CD14-positive monocyte (primary cell): ENCODE measurements at places on chromosomes 3 and 15.

- H3K4me1 ChIP-seq = peaks cover 12% of the 10 kb centered on the region
- no peak for DNase-seq
- no peak overlapping the region for H3K27ac ChIP-seq
- no peak overlapping the region for H3K4me3 ChIP-seq
- no peaks in the 10 kb centered on the region for H3K36me3 ChIP-seq
- no peaks in the 10 kb centered on the region for H3K27me3 ChIP-seq
Observed at GRCh38 chr3:119255214-119255613, 14.5 kb upstream of the B4GALT4 start.

GRCh38 chr15:88876573-88876972 lies 18.8 kb downstream of the HAPLN3 start:
- H3K27me3 ChIP-seq = no peaks in the 10 kb centered on the region
- DNase-seq = no peak
- no peaks in the 10 kb centered on the region for H3K36me3 ChIP-seq
- no peaks in the 10 kb centered on the region for H3K4me1 ChIP-seq
- H3K4me3 ChIP-seq = no peak overlapping the region

GRCh38 chr15:72382146-72382545 lies 6.3 kb upstream of the HEXA start:
- no peak overlapping the region for H3K27ac ChIP-seq
- no peaks in the 10 kb centered on the region for H3K36me3 ChIP-seq
- H3K27me3 ChIP-seq = no peaks in the 10 kb centered on the region
- H3K4me3 ChIP-seq = no peak overlapping the region

GRCh38 chr3:133999891-134000685 lies 29.6 kb downstream of the SLCO2A1 start:
- no peak overlapping the region for H3K4me3 ChIP-seq
- H3K27me3 ChIP-seq = no peaks in the 10 kb centered on the region
- DNase-seq = no peak

- no peaks in the 10 kb centered on the region for H3K27me3 ChIP-seq
- no peak overlapping the region for H3K4me3 ChIP-seq
- no peaks in the 10 kb centered on the region for H3K36me3 ChIP-seq
- H3K27ac ChIP-seq = no peak overlapping the region
- DNase-seq = no peak
- H3K4me1 ChIP-seq = no peaks in the 10 kb centered on the region
Observed at GRCh38 chr3:77449459-77450350, 409.8 kb downstream of the ROBO2 start.

- no peaks in the 10 kb centered on the region for H3K27me3 ChIP-seq
- H3K4me1 ChIP-seq = no peaks in the 10 kb centered on the region
- H3K4me3 ChIP-seq = no peak overlapping the region
- no peak for DNase-seq
Observed at GRCh38 chr3:101665357-101665756, 11.6 kb downstream of the ZBTB11 start.

DNA sequence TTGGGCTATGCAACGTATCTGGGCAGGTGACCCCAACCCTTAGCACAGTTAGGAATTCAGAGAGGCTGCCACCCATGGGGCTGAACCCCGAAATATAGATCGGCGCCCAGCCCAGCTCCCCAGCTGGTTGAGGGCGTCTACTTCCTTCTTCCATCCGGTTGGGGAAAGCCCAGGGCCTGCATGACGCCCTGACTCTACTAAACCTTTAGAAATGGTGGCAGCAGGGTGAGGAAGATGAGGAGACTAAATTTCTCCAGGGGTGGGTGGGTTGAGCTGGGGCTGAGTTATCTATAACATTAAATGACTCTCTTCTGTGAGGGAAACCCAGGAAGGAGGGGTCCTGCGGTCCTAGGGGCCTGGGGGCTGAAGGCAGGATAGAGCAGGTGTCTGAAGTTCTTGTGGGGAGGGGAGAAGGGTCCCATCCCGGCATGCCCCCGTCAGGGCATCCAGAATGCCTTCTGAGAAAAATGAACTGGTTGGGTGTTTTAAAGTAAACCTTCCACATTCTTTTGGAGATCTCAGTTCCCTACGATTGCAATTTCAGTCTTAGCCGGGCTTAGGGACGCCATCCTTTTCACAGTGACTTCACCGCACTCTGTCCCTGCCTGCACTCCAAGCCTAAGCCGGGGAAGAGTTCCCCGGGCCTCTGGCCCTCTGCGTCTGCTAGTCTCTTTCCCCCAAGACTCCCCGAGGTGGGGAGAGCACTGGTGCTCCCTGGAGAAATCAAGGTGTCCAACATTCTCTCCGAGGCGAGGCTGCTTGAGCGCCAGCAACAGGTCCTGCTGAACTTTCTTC lies 28.5 kb downstream of the NR2F2 start:
- no peak overlapping the region for H3K4me3 ChIP-seq
- H3K27me3 ChIP-seq = peaks cover 93% of the 10 kb centered on the region
- no peak overlapping the region for H3K27ac ChIP-seq
- H3K4me1 ChIP-seq = peaks cover 19% of the 10 kb centered on the region
- H3K36me3 ChIP-seq = no peaks in the 10 kb centered on the region
- DNase-seq = no peak

DNA sequence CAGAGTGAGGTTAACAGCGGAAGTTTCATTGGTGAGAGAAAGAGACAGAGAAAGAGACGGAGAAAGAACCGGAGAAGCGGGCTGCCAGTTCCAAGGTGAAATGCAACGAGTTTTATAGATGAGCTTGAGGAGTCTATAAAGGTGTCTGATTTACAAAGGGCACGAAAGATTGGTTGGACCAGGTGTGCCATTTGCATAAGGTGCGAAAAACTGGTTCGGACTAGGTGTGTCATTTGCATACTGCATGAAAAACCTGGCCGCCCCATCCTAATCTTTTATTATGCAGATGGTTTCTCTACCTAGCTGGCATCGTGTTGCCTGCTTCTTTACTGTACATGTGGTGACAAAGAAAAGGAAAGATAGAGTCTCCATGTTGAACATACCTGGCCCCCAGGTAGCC lies 253.8 kb upstream of the IGF1R start:
- DNase-seq = no peak
- no peaks in the 10 kb centered on the region for H3K36me3 ChIP-seq
- H3K4me3 ChIP-seq = no peak overlapping the region
- H3K27me3 ChIP-seq = no peaks in the 10 kb centered on the region
- no peaks in the 10 kb centered on the region for H3K4me1 ChIP-seq
- H3K27ac ChIP-seq = no peak overlapping the region

DNA sequence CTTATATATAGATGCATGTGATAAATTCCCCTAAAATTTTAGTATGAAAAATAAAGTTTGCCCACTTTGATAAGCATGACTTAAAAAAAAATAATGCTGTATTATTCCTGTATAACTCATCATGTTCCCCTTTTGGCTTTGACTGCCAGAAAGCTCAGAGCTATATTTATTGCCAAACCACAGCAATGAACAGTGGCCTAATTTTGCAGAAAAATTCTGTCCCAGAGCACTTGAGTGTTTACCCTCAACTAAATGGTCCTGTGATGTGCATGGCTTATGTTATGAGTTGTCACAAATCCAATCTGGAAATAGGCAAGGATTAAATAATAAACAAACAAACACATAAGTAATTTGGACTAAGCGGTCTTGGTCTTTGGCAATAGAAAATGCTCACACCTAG lies 276.7 kb downstream of the SLC9A9 start:
- no peaks in the 10 kb centered on the region for H3K27me3 ChIP-seq
- no peak overlapping the region for H3K27ac ChIP-seq
- no peak overlapping the region for H3K4me3 ChIP-seq
- no peak for DNase-seq

DNA sequence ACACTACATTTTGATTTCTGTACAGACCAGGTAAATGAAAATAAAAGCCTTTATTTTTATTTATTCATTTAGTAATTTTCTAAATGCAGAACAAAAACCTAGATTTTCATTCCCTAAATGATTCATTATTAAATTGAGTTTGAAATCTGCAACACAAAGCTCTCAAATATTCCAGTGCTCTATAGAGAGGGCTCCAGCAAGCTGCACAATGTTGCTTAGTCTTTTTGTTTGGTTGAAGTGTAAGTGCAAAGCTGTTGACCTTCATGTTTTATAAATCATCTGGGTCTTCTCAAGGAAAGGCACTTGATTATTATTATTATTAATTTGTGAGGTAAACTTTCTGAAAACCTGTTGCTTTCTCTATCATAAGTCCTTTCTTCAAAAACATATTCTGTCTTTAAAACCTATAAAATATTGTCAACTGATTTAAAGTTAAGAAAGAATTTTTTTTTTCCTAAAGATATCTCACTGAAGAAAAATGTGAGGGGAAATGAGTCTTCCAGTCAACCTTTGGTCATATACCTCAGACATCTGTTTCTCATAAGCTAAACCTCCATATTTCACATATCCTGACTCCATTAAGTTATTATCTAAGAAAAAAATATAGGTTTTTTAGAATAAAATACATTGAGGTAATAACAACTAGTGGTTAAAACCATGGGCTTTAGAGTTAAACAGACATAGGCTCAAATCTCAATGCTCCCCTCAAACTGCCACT lies 100.7 kb downstream of the ZIC4 start:
- H3K36me3 ChIP-seq = no peaks in the 10 kb centered on the region
- no peaks in the 10 kb centered on the region for H3K4me1 ChIP-seq
- DNase-seq = no peak
- H3K27ac ChIP-seq = no peak overlapping the region
- no peak overlapping the region for H3K4me3 ChIP-seq

- no peaks in the 10 kb centered on the region for H3K36me3 ChIP-seq
- no peak overlapping the region for H3K4me3 ChIP-seq
- no peaks in the 10 kb centered on the region for H3K4me1 ChIP-seq
- no peak for DNase-seq
Observed at GRCh38 chr3:45861043-45861719, 19.3 kb upstream of the LZTFL1 start.

- H3K27ac ChIP-seq = no peak overlapping the region
- H3K4me1 ChIP-seq = no peaks in the 10 kb centered on the region
- H3K36me3 ChIP-seq = no peaks in the 10 kb centered on the region
Observed at GRCh38 chr3:170413291-170413690, 5.4 kb upstream of the CLDN11 start.

DNA sequence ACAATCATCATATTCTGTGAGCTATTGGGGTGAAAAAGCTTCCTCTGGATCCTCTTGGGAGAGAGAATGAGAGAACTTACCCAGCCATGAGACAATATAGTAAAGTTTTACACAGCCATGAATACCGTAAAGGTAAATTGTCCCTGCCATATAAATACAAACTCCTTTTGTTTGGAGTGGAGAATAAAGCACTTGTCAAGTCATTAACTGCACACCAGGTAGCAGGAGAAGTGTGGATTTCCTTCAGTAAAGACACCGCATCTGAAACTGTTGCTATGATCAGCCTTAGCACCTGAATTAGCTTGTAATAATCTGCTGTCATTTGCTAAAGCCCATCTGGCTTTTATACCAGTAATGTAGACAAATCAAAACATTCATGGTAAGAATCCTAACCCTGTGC lies 336.6 kb upstream of the SLCO3A1 start:
- H3K27ac ChIP-seq = no peak overlapping the region
- H3K36me3 ChIP-seq = no peaks in the 10 kb centered on the region
- H3K4me1 ChIP-seq = peaks cover 9% of the 10 kb centered on the region

- H3K4me1 ChIP-seq = no peaks in the 10 kb centered on the region
- no peaks in the 10 kb centered on the region for H3K36me3 ChIP-seq
- no peak for DNase-seq
- H3K27ac ChIP-seq = no peak overlapping the region
Observed at GRCh38 chr3:28745916-28746617, 397.4 kb upstream of the AZI2 start.

DNA sequence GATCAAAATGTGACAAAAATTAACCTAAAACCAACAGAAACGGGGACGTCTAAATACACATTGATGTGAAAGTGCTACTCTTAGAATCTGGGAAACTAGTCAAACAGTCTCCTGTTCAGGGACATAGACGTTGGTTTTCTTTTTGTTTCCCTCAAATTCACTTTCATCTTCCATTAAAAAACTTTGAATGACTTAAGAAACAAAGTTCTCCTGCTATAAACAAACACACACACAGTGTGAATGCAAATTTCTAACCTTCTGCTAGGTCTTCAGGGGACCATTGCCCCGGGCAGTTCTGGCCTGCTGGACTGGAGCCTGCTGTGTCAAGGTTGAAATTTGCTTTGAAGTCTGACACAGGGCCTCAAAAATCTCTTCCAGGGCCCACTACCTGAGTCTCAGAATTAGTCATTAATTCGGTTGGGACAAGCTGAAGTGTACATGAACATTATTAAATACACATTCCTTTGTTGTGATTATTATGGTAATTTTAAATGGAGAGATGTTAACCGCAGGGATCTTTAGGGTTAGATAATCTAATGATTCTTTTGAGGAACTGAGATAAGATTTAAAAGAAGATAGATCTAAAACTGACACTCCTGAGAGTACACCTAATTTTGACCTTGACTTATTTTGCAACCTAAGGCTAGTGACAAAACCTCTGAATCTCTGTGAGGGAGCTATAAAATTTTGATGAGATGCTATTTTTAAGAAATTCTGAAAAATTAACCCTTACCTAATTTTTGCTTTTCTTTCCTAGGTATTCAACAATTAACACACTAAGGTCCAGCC lies 1260.4 kb downstream of the ROBO1 start:
- H3K36me3 ChIP-seq = no peaks in the 10 kb centered on the region
- no peak overlapping the region for H3K4me3 ChIP-seq
- DNase-seq = no peak
- H3K4me1 ChIP-seq = no peaks in the 10 kb centered on the region

DNA sequence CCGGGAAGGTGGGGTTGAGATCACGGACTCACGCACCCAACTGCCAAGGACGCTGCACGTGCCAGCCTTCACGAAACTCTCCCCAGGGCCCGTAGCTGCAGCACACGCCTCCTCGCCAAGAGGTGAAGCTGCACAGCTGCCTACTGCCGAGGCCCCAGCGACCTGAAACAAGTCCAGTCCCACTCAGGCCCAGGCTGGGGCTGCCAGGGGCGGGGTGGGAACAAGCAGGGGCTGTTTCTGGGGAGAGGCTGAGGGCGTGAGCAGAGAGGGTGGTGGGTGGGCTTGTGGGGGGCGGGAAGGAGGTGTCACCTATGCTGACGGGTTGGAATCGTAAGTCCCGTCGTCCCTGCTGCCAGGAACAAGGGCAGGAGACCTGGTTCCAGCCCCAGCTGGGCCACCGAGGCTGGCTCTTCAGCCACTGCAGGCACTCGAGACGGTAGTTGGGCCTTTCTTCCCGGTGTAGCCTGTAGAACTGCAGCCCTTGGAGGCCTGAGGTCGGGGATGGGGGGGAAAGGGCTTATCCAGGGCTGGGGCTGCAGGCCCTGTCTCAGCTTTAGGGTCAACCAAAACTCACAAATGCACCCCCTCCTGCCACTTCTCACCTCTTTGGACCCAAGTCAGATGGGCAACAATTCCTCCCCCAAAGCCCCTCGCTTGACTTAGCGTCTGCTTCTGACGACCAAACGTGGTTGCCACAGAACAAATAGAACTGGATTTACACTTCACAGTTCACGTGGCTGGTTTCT lies 44.4 kb downstream of the MUC20 start:
- no peak overlapping the region for H3K27ac ChIP-seq
- DNase-seq = no peak
- no peaks in the 10 kb centered on the region for H3K4me1 ChIP-seq
- no peak overlapping the region for H3K4me3 ChIP-seq

- no peaks in the 10 kb centered on the region for H3K4me1 ChIP-seq
- peaks cover 96% of the 10 kb centered on the region for H3K36me3 ChIP-seq
- H3K4me3 ChIP-seq = no peak overlapping the region
Observed at GRCh38 chr3:184932777-184933176, 120.8 kb downstream of the VPS8 start.
